Stimulated activated CD4-positive, alpha-beta T cell treated with anti-CD3 and anti-CD28 coated beads, Interleukin-1b, Interleukin-23, amount 100 ng/mL, for 48 hours (primary cell): ENCODE measurements at places on chromosomes 6 and 20.

DNA sequence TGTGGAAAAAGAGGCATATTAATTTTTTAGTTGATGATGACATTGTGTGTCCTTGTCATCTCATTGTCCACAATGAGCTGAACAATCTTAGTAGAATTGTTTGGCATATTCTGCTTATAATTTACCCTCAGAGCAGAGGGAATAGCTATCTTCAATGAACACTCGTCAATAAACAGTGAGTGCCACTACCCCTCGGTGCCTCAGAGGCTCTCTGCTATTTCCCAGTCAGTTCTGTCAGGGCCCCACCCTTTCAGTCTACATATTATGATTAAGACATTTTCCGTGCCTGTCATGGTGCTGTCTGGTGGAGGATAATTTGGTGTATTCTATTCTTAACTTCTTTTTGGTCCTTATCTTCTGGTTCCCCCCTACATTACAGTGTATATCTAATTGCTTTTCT lies 31.2 kb downstream of the NUS1 start:
- no peak for DNase-seq

GRCh38 chr6:160391419-160392116 lies 43.4 kb downstream of the SLC22A3 start:
- no peak for DNase-seq

- DNase-seq = no peak
Measured at GRCh38 chr6:74491844-74492374, 713.9 kb downstream of the COL12A1 start.

DNA sequence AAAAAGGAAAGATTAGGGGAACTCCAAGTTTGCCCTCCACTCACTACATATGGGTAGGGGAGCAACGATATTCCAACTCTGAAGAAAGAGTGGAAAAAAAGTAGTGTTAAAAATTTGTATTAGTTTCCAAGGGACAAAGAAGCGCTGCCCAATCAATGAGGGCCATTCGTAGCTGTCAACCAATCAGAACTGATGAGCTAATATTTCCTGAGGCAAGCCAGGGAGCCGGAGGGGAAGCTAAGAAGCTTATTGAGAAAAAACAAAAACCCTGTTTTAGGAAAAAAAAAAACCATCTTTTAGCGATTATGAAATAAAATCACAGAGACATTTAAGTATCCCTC lies 59.5 kb downstream of the TRIM38 start:
- DNase-seq = peak; percentile 52

- DNase-seq = no peak
Measured at GRCh38 chr6:73372516-73372915, 2.8 kb upstream of the OOEP start.

GRCh38 chr20:63433351-63433750 lies 39.1 kb downstream of the KCNQ2 start:
- no peak for DNase-seq

- DNase-seq = no peak
Measured at GRCh38 chr6:170153436-170154319, 137.2 kb downstream of the DLL1 start.

DNA sequence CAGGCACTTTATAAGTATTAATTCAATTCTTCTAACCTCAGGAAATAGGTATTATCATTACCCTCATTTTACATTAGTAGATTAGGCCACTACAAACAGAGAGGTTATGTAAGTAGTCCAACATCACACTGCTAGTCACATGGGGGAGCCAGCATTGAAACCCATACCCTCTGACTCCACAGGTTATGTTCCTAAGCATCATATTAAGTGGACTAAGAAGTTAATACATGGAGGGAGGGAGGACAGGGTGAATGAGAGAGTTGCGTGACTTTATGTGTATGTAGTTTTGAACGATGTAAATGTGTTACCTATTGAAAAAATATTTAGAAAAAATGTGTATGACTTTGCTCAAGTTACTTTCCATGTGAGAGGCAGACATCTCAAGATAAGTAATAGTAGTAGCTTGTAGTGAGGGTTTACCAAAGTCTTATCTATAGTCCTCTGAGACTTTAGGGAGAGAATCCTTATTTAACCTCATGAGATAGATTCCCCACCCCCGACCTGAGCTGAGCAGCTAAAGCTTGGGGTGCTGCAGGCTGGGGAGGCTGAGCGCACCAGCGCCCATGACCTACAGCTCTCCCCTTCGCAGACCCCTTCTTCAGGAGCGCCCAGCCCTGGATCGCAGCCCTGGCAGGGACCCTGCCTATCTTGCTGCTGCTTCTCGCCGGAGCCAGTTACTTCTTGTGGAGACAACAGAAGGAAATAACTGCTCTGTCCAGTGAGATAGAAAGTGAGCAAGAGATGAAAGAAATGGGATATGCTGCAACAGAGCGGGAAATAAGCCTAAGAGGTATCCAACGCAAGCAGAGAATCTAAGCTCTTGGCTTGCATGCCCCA lies 7.5 kb downstream of the BTN3A2 start:
- DNase-seq = no peak
